Activated naive CD4-positive, alpha-beta T cell treated with anti-CD3 and anti-CD28 coated beads, Interleukin-2, amount 50 U/mL, for 16 hours (primary cell): ENCODE measurements at places on chromosomes 5 and 9.
A peak's percentile ranks its signal among the peaks of the same experiment; 100 is the strongest.

- no peak for DNase-seq
Measured at GRCh38 chr9:71487061-71487460, 281.3 kb downstream of the CEMIP2 start.

GRCh38 chr9:106785200-106785599 is 77.8 kb upstream of the ZNF462 start:
- no peak for DNase-seq

DNA sequence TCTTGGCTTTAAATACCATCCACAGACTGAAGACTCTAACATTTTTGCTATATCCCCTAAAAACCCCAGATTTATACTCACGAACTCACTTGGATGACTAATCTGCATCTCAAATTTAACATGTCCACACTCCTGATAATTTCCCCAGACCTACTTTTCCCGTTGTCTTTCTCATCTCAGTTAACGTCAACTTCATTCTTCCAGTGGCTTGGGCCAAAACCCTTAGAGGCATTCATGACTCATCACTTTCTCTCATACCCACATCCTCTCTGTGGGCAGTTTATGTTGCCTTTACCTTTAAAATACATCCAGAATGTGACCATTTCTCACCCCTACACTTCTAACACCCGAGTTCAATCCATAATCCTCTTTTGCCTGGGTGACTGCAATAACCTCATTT is 96.7 kb downstream of the EDIL3 start:
- DNase-seq, result no peak

GRCh38 chr5:93674138-93674537 is 67.3 kb downstream of the POU5F2 start:
- DNase-seq, result no peak

DNA sequence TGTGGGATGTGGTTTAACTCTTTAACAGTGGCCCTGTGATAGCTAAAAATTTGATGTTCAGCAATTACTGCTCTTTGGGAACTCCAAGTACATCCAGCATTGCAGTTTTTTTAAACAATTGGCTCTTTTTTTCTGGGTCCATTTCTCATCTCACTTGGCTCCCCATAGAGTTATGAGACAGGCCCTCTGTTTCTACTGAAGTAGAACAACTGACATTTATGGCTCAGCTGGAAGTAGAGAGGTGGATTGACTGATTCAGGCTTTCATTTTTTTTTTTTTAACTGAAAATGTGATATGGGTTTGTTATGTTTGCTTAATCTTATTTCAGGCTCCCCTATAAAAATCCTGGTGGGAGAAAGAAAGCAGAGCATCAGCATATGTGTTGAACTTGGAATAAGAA is 96.6 kb upstream of the CD180 start:
- DNase-seq, result no peak

DNA sequence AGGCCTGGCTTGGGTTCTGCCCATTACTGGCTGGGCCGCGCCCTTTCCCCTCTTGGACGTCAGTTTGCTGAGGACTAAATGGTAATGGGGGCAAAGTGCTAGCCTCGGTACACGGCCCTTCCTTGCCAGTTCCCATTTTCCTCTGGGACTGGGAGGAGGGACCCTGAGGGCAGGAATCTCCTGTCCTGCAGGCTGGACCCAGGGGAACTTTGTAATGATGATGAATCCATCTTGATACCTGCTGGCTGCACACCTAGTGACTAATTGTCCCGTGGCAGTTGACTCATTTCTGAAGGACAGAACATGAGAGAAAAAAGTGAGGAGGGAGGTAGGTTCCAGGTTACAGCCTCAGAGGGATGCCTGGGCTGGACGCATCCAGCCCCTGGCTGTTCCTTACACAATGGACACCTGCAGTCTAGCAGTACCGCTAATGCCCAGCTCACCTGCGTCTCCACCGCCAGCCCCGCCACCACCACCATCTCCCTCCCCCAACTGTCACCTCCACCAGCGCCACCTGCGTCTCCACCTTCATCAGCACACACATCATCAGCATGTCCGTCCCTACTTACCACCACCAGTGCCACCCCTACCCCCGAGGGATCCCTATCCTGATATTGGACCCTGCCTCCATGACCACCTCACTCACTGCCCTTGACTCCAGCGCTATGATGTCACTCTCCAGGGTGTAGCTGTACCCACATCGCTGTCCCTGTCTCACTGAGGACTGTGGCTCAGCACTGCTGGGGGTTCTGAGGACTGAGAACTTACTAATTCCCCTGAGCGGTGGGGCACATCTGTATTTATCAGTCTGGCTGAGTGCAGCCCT is 4.3 kb downstream of the CDHR2 start:
- no peak for DNase-seq

- DNase-seq, result no peak
Measured at GRCh38 chr5:112154940-112155686, 264.0 kb downstream of the EPB41L4A start.

GRCh38 chr5:127941646-127942045 is 141.9 kb upstream of the SLC12A2 start:
- DNase-seq, result no peak

GRCh38 chr5:132483101-132483500 is 7.5 kb downstream of the IRF1 start:
- peak; percentile 17 for DNase-seq

- DNase-seq, result no peak
Measured at GRCh38 chr5:59856358-59856757, 37.2 kb downstream of the PDE4D start.

DNA sequence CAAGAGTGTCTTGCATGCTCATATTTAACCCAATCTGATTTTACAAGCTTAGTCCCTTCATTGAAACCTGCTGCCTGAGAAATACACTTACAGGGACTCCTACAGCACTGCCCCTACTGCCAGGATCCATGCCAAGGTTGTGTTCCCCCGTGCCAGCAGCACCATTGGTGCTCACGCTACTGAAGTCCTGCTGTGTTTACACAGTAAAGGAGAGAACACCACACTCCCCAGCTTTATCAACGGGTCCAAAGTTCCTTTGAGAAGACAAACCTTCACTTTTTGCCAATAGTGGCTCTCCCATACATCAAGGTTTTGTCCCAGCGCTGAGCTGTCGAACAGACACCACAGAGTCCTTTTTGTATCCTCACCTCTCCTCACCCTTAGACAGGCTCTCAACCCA is 155.1 kb upstream of the WWC1 start:
- DNase-seq, result no peak

GRCh38 chr9:89738137-89738932 is 133.5 kb downstream of the GADD45G start:
- no peak for DNase-seq

GRCh38 chr9:128771094-128771721 is 519 bp downstream of the ZER1 start:
- DNase-seq, result no peak

GRCh38 chr5:72653586-72653985 is 146.4 kb upstream of the ZNF366 start:
- DNase-seq, result no peak

DNA sequence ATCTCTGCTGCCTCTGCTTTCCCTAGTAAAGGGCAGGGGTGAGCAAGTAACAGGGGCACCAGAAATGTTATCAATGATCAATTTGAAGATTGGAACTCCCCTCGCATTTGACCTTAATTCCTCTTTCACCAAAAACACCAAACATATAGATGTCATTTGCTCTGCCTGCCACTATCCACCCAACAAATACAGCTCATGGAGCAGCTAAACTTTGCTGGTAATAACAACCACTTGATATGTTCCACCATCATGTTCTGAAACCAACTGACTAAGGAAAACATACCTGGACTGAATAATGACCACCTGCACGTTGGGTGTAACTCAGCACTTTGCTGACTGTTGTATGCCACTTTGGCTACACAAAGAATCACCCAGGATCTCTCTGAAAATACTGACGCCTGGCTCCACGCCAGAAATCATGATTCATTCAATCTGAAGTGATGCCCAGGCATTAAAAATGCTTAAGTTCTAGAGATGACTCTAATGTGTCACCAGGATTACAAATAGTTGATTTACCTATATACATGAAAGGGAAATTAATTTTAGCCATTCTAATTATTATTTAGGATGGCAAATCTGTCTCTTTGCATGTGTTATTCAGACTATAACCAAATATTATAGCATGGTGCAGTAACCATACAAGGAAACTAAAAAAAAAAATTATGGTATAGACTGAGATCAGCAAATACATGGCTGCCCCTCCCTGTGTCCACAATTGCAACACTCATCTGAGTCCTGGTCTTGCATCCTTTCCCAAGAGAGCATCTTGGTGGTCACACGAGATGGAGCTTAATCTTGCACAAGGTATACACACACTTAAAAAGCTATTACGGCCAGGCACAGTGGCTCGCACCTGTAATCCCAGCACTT is 43.1 kb upstream of the TTC39B start:
- DNase-seq, result peak; percentile 49

GRCh38 chr5:67896930-67897313 is 318.6 kb upstream of the PIK3R1 start:
- no peak for DNase-seq

DNA sequence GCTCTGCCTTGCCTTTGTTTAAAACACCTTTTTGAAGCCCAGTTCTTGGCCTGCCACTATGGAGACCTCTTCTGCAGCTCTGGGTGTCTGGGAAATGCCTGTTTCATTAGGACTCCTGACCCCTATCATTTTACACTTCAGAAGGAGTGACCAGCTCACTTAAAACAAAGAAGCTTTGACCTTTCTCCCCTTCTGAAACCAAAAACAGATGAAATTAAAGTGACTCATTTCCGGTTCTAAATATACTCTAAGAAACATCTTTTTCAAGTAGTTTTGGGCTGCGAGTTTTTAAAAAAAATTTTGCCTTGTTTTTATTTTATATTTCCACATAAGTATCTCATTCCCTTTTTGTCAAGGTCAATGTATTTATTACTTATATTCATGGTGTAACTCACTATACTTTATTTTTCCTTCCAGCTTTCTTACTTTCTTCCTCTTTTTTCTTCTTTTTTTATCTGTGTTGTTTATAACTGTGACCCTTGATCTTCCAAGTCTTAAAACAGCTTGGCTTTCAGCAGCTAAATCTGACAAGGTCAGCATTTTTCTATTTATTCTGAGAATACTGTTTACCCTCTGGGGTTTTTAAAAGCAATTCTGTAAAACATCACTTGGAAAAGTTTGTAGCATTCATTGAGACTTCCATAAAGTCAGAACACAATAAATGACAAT is 672.9 kb downstream of the NR2F1-AS1 start:
- DNase-seq, result no peak

GRCh38 chr9:89649039-89649691 is 44.4 kb downstream of the GADD45G start:
- DNase-seq, result no peak

DNA sequence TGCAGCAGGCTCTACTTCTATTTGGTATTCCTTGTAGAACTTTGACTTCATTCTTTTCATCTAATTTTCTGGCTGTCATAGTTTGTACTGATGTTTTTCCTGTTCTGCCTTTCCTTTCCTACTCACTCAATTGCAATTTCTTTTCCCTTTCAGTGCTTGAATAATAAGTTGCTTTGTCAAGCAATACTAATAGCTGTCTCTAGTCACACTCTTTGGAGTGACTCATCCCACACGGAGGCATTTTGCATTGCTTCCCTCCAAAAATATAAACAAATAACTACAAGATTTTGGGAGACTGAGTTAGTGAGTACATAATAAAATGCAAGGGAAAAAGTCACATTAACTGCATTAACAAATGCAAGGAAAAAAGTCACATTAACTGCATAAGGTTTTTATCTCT is 465.9 kb downstream of the CDH9 start:
- DNase-seq, result no peak

DNA sequence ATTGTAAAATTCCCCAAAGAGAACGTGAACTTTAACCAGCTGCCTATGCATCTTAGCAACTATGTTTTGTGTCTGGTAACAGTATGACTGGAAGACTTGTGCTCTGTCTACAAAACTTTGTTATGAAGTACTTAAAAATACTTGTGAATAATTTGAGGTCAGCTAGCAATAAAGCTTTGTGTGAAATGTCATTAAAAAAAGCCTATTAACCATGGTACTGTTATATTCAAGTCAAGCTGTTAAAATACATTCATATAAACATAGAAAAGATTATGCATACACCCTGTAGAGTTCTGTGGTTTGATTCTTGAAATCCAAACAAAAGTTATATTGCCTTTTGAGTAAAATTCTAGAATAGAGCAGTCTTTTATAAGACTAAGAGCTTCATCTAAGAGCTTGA is 60.1 kb downstream of the VCAN start:
- DNase-seq, result no peak

- DNase-seq, result peak; percentile 82
Measured at GRCh38 chr9:130042885-130043653, at the start of gene FNBP1. Gene FNBP1, minus strand, starts transcription at chr9:130043189. Its CDS starts 214 bp downstream, at chr9:130042975.

GRCh38 chr5:149445343-149445738 is 66.2 kb upstream of the IL17B start:
- DNase-seq, result no peak

- no peak for DNase-seq
Measured at GRCh38 chr9:108565651-108566378, 290.0 kb downstream of the ACTL7B start.

DNA sequence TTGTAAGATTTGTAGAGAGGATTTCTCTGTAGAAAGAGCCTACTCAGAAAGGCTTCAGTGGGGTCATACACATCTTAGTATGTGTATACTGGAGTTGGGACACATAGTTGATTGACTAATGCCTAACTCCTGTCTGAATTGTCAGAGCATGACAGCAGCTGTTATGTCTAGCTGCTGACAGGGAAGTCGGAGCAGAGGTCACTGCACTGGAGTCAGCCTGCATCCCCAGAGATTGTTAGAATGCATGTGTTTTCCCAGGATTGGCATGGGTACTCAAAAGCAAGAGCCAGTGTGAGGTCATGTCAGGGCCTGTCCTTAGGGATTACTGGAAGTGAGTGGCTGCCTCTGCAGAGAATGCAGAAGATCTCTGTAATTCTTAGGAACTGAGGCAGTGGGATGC is 82.7 kb downstream of the ITGA1 start:
- DNase-seq, result no peak

DNA sequence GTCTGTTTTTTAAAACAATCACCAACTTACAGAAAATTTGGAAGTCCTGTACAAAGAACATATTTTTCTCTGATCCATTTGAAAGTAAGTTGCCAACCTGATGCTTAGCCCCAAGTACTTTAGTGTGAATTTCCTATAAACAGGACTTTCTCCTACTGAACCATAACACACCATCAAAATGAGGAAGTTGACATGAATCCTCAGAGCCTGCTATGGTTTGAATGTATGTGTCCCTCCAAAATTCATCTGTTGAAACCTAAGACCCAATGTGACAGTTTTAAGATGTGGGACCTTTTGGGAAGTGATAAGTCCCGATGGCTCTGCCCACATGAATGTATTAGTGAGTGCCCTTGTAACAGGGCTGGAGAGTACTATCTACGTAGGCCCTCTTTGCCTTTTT is 6.4 kb upstream of the ACOT12 start:
- DNase-seq, result no peak
